Stimulated activated CD4-positive, alpha-beta T cell treated with anti-CD3 and anti-CD28 coated beads, Interleukin-1b, Interleukin-23, amount 100 ng/mL, for 1 hour (primary cell): ENCODE measurements at places on chromosomes 16 and 17.

- no peak for DNase-seq
Measured at GRCh38 chr16:10895053-10895946, 18.3 kb downstream of the CIITA start.

GRCh38 chr17:21678393-21679081 lies 13.8 kb upstream of the KCNJ18 start:
- DNase-seq = no peak

GRCh38 chr16:3756113-3756512 lies 38.8 kb upstream of the TRAP1 start:
- no peak for DNase-seq

GRCh38 chr17:12940699-12941098 lies 77.1 kb downstream of the ELAC2 start:
- no peak for DNase-seq

GRCh38 chr17:20120836-20121235 lies 111.7 kb downstream of the SPECC1 start:
- no peak for DNase-seq

DNA sequence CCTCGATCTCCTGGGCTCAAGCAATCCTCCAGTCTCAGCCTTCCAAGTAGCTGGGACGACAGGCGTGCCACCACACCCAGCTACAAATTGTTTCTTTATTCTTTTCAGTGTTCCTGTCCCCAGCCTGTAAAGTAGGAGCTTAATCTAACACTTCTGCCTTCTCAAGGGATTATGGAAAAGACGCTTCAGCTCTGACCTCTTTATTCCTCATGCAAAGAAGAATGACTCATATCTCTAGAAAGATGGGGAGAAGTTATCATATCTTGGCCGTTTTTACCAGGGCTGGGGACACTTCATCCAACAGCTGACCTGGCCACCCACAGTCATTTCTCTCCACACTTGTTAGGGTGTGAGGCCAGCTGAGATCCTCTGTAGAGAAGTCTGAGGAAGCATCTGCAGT lies 172.6 kb downstream of the HAPSTR1 start:
- no peak for DNase-seq

GRCh38 chr17:6427279-6427781 lies 7.6 kb downstream of the AIPL1 start:
- no peak for DNase-seq

DNA sequence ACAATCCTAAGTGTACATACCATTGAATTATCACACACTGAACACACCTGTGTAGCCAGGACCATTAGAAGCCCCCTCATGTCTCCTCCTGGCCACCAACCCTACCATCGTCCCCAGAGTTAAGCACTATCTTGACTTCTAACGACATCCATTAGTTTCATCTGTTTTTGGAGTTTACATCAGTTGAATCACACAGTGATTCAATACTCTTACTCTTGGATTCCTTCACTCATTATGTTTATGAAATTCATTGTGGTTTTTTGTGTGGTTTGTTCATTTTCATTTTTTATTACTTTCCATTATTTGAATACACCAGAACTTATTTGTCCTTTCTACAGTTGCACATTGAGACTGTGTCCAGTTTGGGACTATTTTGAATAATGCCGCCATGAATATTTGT lies 13.6 kb downstream of the DRC7 start:
- DNase-seq = no peak

DNA sequence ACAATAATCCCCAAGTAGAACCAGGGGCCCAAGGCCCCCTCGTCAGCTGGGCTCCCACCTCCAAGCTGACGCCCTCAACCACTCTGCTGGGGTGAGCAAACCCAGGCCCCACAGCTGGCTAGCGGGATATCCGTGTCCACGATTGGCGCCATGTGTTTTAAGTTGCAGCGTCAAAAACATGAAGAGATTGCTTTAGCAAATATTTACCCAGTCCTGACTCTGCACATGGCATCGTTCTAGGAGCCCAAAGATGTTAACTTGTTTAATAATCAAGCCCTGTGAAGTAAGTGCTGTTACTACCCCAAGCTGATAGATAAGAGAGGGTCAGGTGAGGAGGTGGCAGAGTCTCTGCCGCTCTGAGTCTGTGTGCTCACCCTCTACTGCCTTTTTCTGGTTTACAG lies 344 bp upstream of the SEPTIN12 start:
- DNase-seq = no peak

DNA sequence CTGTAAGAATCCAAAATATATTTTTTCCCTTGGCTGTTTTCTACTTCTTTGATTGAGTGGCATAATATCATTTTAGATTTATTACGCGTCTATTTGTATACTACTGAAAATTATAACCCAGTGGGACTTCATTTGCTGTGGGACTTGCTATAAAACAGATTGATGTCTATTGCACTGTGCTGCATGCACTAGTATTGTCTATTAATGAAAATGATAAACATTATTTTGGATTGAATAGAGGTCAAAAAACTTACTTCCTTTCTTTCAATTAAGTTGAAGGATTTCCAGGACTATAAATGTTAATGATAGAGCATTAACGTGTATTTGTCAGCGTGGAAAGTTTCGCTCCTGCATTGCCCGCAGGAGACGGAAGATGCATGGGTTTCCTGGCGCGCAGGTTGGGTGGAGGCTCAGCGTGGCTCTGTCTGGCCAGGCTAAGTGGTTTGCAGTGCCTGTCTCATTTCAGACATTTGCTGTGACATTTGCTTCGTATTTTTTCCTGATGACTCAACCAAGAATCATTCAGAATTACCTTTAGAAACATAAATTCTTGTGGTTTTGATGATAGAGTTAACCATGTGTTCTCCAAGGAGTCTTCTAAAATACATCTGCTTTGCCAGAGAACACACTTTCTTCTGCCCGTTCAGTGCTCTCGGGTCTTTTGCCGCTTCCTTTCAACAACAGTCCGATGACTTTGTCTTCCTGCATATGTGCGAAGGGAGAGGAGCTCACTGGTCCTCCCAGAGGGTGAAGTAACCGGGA lies 216.7 kb downstream of the RPTOR start:
- DNase-seq = peak; percentile 65
